ENCODE measurements at places on chromosomes 5 and 9.

DNA sequence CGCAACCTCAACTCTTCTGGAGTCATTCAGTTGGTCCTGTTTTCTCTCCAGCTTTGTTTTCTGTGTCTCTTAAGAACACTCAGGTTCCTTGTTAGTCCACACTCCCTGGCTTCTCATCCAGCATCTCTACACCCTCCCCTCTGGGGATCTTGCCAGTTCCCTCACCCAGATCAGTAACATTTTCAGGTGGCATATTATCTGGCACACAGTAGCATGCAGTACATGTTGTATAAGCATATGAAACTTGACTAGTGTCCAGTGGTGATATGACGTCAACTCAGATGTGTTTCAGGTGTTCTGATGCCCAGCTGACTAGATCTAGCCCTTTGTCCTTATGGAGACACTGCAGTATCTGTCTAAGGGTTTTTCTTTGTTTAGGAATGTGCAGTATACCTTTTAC is 184.3 kb downstream of the ARHGAP26 start:
- DNase-seq: no peak

DNA sequence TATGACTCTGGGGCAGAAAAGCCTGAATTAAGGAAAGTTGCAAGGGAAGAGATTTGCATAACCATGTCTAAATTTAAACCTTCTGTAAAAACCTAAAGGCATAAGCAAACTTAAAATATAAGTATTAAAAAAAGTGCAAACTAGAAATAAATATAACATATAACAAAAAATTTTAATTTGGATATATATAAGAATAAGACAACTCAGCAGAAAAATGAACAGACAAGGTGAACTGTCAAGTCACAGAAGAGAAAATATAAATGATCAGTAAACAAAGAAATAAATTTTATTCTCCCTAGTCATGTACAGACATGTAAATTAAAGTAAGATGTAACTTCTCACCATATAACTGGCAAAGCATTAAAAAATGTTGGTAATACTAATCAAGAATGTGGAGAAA is 37.0 kb downstream of the C5orf22 start:
- no peak for DNase-seq

- no peak for DNase-seq
Measured at GRCh38 chr5:170368586-170368985, 20.6 kb downstream of the KCNMB1 start.

GRCh38 chr5:72749362-72749997 is 67.0 kb upstream of the TNPO1 start:
- no peak for DNase-seq

DNA sequence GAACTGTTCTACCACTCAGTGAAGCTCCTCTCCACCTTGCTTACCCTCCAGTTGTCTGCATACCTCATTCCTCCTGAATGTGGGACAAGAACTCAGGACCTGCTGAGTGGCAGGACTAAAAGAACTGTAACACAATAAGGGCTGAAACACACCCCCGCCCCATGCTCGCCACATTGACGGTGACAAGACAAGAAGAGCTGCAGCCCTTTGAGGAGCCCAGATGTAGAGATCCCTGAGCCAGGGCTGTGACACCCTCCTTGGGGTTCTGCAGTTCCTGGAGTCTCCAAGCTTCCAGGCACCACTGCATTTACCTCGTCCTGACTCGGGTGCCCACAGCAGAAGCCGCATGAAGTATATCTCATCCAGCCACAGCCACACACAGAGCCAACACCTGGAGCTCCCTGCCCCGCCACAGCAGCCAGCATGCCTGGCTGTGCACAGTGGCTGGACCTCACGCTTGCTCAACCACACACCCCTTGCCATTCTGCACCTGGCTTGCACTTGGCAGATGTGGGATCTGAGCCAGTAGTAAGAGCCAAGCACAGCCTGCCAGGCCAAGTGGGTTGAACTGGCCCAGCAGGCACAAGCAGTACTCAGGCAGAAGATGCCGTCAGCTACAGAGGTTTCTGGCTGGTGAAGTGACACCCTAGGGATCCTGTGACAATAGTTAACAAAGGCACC is 166.1 kb downstream of the RNF180 start:
- DNase-seq: no peak

DNA sequence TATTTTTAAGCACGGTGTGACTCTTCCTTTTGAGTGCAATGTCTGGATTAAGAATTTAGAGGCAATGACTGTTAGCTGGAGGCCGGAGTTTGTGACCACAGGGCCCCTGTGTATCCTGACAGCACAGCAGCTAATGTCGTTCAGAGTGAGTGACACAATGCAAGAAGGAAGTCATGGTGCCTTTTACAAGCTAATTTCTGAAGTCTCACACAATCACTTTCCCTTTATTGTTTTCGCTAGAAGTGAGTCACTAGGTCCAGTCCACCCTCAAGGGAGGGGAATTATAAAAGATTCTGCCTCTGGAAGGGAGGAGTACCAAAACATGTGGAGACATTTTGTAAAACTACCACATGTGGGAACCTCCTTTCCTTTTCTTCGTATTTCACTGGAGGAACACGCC is 185.5 kb upstream of the FGF10 start:
- DNase-seq: no peak

DNA sequence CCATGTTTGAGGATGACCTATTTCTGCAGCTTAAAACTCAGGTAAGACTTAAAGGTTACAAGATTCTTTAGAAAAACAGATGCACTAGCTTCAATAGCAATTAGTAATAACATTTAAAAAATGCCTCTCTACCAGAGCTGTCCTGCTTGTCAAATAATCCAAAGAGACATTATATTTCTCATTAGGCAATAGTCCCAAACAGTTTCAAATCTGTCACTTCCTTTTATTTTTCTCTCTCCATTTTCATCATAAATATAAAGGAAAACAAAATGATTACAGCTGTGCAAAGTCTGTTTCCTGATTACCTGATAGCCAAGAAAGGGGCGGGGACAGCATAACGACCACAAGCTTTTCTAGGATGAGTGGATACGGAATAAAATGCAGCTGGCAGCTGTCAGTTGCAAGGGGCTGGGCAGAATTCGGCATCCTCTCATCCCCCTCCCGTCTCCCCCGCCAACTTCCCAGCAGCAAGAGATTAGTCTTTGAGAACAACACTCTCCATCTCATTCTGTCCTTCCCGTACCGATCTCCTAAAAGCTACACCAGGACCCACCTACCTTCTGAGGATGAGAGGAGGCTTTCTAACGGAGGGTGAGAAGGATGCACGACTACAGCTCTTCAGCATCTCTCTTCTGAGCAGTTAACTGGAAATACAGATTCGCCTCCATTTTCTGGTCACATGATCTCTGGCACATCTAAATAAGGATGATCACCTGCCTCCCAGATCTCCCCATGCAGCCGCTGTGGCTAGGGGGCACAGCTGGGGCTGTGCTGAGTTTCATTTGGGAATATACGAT is 72.5 kb upstream of the PCA3 start:
- DNase-seq: no peak

GRCh38 chr5:109407913-109408312 is 1.9 kb downstream of the PJA2 start:
- peak; percentile 34 for DNase-seq

- peak; percentile 31 for DNase-seq
Measured at GRCh38 chr5:52838326-52839015, 50.8 kb downstream of the ITGA1 start.

GRCh38 chr9:120872791-120873502 is 4.0 kb downstream of the PHF19 start:
- DNase-seq: no peak

- no peak for DNase-seq
Measured at GRCh38 chr5:40680741-40681362, 1.1 kb downstream of the PTGER4 start.

GRCh38 chr5:151184316-151185042 is 26.9 kb upstream of the ANXA6 start:
- no peak for DNase-seq

DNA sequence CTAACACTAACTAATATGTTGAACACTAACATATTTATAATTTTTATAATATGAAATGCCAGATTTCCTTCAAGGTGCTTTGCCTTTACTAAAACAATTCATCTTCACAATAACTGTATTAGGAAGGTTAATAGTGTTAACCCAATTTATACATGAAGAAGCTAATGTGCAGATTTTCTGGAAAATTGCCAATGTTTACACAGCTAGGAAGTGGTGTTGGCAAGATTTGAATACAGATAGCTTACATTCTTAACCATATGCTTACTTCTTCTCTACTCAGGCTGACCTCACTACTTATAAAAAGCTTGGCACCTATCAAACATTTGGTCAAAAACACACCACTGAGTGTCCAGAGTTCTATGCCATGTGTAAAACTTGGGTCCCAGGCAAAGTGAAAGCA is 445.4 kb upstream of the ITGA1 start:
- no peak for DNase-seq

DNA sequence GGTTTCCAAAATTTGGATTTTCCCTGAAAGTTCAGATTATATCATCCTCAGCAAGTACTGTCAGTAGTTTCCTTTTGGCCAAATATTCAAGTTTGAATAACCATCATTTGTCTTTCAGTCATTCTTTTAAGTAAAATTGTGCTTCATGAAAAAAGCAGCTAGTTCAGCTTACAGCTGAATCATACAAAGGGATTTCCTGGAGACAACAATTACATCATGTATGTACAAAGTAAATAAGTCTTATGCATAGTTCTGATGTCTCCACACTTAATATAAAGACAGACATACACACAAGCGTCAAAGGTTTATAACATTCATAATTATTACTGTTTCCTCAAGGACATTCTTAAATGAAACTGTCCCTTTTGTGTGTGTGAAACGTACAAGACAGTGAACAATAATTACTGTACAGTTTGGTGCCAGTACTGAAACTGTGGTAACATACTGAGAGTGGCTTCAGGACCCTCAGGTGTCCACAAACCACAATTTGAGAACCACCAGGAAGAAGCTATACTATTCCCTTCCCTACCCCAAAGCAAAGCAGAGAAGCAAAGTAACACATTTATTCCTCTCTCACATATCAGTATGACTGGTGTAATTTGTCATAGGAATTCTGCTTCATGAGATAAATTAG is 746.6 kb downstream of the TAF11L14 start:
- DNase-seq: no peak

DNA sequence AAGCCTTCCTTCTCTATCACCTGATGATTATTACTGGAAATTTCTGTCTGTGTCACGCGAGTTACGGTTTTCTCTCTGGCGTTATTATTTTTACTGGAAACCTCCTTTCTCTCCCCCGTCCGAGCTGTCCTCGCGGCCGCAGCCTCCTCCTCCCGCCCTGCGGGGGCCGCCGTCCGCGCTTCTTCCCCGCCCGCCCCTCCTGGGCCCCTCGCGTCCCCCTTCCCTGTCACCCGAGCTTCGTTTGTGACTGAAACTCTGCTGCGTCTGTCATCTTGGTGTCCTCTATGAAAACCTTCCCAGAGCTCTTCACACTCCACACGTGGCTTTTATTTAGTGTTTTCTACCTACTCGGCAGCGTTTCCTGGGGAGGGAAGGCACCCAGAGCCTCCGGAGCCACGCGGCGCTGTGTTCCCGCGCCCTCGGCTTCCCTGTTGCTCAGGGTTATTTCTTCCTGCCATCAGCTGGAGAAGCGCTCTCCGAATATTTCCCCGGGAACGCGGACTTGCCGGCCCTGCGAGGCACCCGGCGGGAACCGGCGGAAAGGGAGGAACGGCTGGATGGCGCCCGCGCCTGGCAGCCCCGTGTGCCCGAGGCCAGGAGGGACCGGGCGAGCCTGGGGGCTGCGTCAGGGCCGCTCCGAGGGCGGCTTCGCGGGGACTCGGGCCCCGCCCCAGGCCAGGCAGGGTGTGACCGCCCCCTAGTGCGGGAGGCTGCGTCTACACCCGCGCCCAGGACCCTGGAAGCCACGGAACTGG is 33.9 kb downstream of the TRIP13 start:
- peak; percentile 56 for DNase-seq

GRCh38 chr5:125295405-125295872 is 549.0 kb upstream of the ZNF608 start:
- peak; percentile 38 for DNase-seq

DNA sequence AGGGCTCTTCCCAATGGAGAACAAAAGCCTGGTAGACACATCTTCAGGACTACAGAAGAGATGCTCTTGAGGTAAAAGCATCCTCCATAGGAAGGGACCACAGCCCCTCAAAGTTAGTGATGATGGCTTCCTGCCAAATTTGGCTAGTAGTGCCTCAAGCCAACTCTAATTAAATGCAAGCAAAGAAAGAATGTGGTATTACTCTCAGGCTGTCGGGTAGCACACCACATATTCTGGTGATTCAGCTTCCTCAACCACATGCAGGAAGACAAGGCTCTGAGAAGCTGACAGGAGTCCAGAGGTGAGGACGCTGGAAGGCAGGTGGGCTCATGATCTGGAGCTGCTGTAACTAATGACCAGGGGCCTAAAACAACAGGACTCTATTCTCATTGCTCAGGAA is 37.2 kb upstream of the S1PR3 start:
- peak; percentile 67 for DNase-seq

- DNase-seq: no peak
Measured at GRCh38 chr5:181255276-181255675, 5.7 kb downstream of the TRIM52 start.

GRCh38 chr5:151167022-151167421 is 9.4 kb upstream of the ANXA6 start:
- DNase-seq: no peak

DNA sequence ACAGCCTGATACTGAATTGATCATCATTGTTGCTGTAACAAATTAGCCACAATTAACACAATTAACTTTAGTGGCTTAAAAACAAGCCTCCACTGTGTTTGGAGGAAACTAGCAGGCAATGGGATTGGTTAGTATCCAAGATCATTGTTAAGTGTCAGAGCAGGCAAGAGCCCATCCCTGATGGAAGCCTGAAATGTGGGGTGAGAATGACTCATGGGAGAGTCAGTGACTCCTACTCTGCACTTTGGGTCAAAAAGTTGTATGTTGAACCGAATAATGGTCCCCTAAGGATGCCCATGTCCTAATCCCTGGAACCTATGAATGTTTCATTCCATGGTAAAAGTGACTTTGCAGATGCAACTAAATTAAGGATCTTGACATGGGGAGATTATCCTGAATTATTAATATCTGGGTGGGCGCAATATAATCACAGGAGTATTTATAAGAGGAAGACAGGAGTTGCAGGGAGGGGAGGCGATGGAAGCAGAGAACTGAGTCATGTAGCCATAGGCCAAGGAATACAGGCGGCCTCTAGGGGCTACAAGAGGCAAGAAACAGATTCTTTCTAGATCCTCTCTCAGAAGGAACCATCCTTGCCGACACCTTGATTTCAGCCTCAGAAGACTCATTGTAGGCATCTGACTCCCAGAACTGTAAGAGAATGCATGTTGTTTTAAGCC is 28.8 kb downstream of the ALG2 start:
- DNase-seq: peak; percentile 51

- no peak for DNase-seq
Measured at GRCh38 chr5:18699681-18700080, 1065.4 kb downstream of the TAF11L14 start.

GRCh38 chr9:38194870-38195269 is 125.8 kb upstream of the SHB start:
- no peak for DNase-seq

All from GM23248 (cell line).